ENCODE measurements at places on chromosomes 2 and 18. TPM values are rescaled to one million over a fixed set of nuclear protein-coding genes. Genes with fewer than 3 reads are reported as not detected.

GRCh38 chr18:75785206-75785605 is 357.7 kb upstream of the SMIM21 start:
- no peak overlapping the region for H3K27ac ChIP-seq
- H3K27me3 ChIP-seq, result peaks cover 27% of the 10 kb centered on the region
- H3K36me3 ChIP-seq, result no peaks in the 10 kb centered on the region
- no peaks in the 10 kb centered on the region for H3K4me1 ChIP-seq
- ATAC-seq, result no peak

DNA sequence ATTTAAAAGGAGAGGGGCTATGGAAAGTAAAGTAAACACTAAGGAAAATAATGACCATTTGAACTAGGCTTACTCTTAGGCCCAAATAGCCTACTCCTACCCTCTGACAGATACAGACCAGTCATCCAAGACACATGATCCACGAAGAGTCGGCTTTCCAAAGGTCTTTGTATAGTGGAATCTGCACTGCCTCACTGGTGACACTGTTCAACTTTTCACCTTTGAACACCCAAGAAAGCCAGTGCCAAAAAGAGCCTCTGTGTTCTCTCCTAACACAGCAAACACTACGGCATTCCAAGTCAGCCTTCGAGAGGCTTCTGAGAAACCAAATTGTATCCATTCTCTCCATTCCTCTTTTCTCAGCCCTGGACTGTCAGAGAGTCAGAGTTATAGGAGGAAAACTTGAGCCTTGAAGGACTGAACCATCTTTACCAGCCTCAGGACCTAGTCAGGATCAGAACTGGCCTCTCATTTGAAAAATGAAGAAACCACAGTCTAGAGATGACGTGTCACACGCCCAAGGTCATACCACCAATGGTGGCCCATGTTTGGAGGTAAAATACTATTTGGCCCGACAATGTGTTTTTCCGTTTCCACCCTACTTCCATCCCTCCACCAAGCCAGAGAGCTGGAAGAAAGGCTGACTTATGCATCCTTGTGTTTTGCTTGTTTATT is 267.4 kb upstream of the ACVR2A start:
- H3K27me3 ChIP-seq, result no peaks in the 10 kb centered on the region
- H3K4me1 ChIP-seq, result no peaks in the 10 kb centered on the region
- no peak for ATAC-seq
- no peaks in the 10 kb centered on the region for H3K36me3 ChIP-seq

GRCh38 chr2:6909431-6910385 is 7.5 kb upstream of the RNF144A start:
- H3K27ac ChIP-seq, result peak overlapping the region; percentile 85
- no peaks in the 10 kb centered on the region for H3K27me3 ChIP-seq
- peaks cover 6% of the 10 kb centered on the region for H3K36me3 ChIP-seq
- ATAC-seq, result peak; percentile 68
- peak overlapping the region; percentile 67 for H3K4me3 ChIP-seq

DNA sequence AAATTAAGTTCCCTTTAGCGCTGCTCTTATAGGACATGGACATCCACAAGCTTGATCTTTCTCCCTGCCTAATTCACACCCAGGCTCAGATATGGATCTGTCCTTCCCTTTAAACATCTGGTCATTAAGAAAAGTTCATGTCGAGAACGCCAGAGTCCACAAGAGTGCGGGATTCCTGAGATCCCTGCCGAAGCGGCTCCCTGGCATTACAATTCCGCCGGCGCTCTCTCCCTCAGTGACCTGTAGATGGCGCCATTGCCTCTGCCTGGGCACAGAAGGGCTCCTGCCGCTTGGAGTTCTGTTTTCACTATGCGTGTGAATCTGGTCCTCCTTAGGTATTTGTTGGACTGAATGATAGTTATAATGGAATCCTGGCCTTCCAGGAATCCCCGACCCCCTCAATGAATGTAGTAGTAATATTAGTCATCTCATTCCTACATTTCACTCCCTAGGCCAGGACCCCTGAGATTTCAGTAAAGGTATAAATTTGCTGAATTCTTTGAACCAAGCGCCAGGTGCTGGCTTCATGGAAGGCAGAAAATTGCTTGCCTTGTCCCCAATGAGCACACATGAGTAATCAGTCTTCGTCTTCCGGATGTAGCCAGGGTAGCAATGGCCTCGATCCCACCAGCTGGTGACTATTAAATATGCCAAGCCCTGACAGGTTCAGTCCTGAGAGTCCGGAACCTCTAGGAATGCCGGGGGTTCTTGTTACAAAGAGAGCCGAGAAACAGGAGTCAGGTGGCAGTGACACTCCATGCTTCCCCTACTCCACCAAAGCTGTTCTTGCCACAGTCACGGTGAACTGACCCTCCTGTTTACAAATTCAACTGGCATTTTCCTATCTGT is 26.4 kb upstream of the CD207 start:
- H3K4me3 ChIP-seq, result no peak overlapping the region
- peaks cover 44% of the 10 kb centered on the region for H3K27me3 ChIP-seq
- peak; percentile 66 for ATAC-seq
- H3K36me3 ChIP-seq, result no peaks in the 10 kb centered on the region
- no peak overlapping the region for H3K27ac ChIP-seq

GRCh38 chr18:22563164-22563583 is 145.5 kb upstream of the CTAGE1 start:
- H3K4me1 ChIP-seq, result no peaks in the 10 kb centered on the region
- ATAC-seq, result no peak
- no peaks in the 10 kb centered on the region for H3K36me3 ChIP-seq
- no peak overlapping the region for H3K4me3 ChIP-seq
- H3K27me3 ChIP-seq, result peaks cover 35% of the 10 kb centered on the region

DNA sequence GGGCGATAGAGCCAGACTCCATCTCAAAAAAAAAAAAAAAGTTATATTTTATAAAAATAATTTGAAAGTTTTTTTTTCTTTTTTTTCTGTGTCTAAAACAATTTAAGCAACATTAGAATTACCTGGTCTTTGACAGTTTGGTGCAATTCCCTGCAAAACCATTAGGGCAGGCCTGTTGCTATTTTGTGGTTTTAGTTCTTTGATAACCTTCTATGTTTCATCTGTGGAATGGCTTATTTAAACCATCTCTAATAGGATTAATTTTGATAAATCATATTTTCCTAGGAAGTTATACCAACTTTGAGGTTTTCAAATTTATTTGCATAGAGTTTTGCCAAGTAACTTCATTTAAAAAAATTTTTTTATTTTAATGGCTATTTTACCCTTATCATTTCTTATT is 141.2 kb upstream of the TWIST2 start:
- H3K27ac ChIP-seq, result no peak overlapping the region
- no peak for ATAC-seq
- peaks cover 18% of the 10 kb centered on the region for H3K27me3 ChIP-seq
- H3K4me3 ChIP-seq, result no peak overlapping the region

The IWS1 gene
- 33.3 TPM for total RNA-seq

GRCh38 chr2:8481463-8482009 is 200.3 kb upstream of the ID2 start:
- H3K4me1 ChIP-seq, result peaks cover 68% of the 10 kb centered on the region
- peak; percentile 62 for ATAC-seq
- no peaks in the 10 kb centered on the region for H3K27me3 ChIP-seq
- H3K4me3 ChIP-seq, result peak overlapping the region; percentile 97
- peaks cover 75% of the 10 kb centered on the region for H3K36me3 ChIP-seq

The SLC4A3 gene
- total RNA-seq, result not detected

DNA sequence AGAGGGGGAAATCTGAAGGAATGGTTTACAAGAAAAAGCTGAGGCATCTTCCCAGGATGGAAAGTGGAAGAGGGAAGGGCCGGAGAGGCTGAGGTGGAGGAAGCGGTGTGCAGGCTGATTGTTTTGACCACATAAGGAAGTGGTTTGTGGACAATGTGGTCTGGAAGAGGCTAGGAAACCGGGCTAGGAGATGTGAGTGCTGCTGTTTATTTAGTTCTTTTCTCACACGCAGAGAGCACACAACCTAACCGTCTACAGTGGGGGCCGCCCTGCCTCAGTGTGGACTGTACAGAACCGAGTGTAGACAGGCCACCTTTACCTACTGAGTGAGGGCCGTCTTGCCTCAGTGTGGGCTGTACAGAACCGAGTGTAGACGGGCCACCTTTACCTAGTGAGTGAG is 251.7 kb upstream of the PXDN start:
- H3K27me3 ChIP-seq, result peaks cover 40% of the 10 kb centered on the region
- peaks cover 12% of the 10 kb centered on the region for H3K4me1 ChIP-seq
- peak; percentile 59 for ATAC-seq

The FLACC1 gene
- 2.1 TPM for total RNA-seq

DNA sequence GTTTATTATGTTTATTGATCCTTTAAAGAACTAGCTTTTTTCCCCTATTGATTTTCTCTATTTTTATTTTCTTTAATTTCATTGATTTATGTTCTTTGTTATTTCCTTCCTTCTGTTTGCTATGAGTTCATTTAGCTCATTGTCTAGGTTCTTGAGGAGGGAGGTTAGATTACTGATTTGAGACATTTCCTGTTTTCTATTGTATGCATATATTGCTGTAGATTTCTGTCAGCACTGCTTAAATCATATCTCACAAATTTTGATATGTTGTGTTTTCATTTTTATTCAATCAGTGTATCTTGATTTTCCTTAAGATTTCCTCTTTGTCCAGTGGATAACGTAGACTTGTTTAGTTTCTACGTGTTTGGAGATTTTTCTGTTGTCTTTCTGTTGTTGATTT is 43.4 kb downstream of the PTPN4 start:
- no peak overlapping the region for H3K4me3 ChIP-seq
- peak; percentile 74 for ATAC-seq
- peaks cover 25% of the 10 kb centered on the region for H3K4me1 ChIP-seq
- H3K36me3 ChIP-seq, result no peaks in the 10 kb centered on the region
- peak overlapping the region; percentile 20 for H3K27ac ChIP-seq

The KCNG2 gene
- total RNA-seq, result not detected

DNA sequence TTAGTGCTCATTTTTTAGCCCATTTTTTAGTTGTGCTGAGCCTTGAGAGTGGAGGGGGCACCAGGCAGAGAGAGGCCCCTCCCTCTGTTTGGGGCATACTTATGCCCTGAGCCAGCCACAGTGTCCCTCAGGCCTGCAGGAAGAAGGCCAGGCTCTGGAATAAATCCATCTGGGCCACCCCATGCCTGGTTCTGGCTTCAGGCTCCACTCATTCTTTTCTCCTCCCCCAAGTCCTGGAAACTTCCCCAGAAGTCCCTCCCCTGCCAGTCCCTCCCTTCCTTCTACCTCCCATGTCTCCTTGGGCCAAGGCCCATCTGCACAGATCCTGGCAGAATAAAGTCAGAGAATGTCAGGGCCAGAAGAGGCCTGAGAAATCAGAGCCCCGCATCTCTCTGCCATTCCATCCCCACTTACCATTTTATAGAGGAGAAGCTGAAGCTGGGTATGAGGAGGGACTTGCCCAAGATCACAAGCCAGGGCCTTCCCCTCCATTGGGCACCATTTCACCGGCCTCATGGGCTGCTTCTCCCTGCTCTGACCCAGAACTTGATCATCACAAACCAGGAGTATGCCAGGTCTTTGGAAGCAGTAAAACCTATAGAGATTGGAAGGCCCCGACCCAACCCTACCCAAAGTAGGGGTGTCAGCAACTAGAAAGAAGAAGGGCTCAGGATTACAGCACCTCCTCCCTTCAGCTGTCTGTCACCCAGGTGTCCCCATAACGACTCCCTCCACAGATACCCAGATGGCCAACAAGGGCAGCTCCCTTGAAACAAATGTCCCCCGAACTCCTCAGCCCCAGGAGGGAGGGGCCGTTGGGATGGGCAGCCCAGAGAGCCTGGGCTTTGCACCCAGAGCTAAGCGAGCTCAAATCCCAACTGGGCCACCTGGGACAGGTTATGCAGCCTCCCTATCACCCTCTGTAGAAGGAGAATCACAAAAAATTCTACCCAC is 108.4 kb downstream of the POLR1A start:
- no peak overlapping the region for H3K27ac ChIP-seq
- peaks cover 27% of the 10 kb centered on the region for H3K4me1 ChIP-seq
- no peak for ATAC-seq
- H3K36me3 ChIP-seq, result no peaks in the 10 kb centered on the region
- no peaks in the 10 kb centered on the region for H3K27me3 ChIP-seq
- H3K4me3 ChIP-seq, result no peak overlapping the region

The FOXI3 gene
- not detected for total RNA-seq
